ENCODE measurements at places on chromosomes 3 and 15. TPM values are rescaled to one million over a fixed set of nuclear protein-coding genes. Genes with fewer than 3 reads are reported as not detected.

Gene ASB14
- not detected for total RNA-seq

GRCh38 chr3:25728101-25728500 is 55.1 kb downstream of the NGLY1 start:
- H3K27ac ChIP-seq: no peak overlapping the region
- no peak overlapping the region for H3K4me3 ChIP-seq
- H3K4me1 ChIP-seq: peaks cover 14% of the 10 kb centered on the region
- peaks cover 10% of the 10 kb centered on the region for H3K36me3 ChIP-seq
- DNase-seq: no peak

GRCh38 chr3:10335190-10335738 is 14.4 kb upstream of the SEC13 start:
- no peak overlapping the region for H3K27ac ChIP-seq
- peaks cover 24% of the 10 kb centered on the region for H3K27me3 ChIP-seq
- no peak overlapping the region for H3K4me3 ChIP-seq
- H3K4me1 ChIP-seq: peaks cover 11% of the 10 kb centered on the region
- DNase-seq: no peak
- H3K36me3 ChIP-seq: no peaks in the 10 kb centered on the region

Gene MORC1
- total RNA-seq: not detected

Gene BCL2A1
- not detected for total RNA-seq

GRCh38 chr3:128071771-128072453 is 19.7 kb downstream of the SEC61A1 start:
- no peak overlapping the region for H3K27ac ChIP-seq
- H3K4me1 ChIP-seq: peaks cover 5% of the 10 kb centered on the region
- no peak for DNase-seq
- peaks cover 12% of the 10 kb centered on the region for H3K36me3 ChIP-seq
- H3K4me3 ChIP-seq: no peak overlapping the region
- peaks cover 6% of the 10 kb centered on the region for H3K27me3 ChIP-seq

Gene GOLGA8A
- total RNA-seq: 160 TPM

- no peaks in the 10 kb centered on the region for H3K36me3 ChIP-seq
- H3K4me1 ChIP-seq: peaks cover 2% of the 10 kb centered on the region
- H3K27ac ChIP-seq: no peak overlapping the region
- no peak for DNase-seq
These were observed 354.5 kb upstream of the KCNMB2 start for GRCh38 chr3:178181784-178182183.

- H3K27ac ChIP-seq: no peak overlapping the region
- H3K36me3 ChIP-seq: no peaks in the 10 kb centered on the region
- H3K4me1 ChIP-seq: peaks cover 4% of the 10 kb centered on the region
- peak overlapping the region; percentile 78 for H3K4me3 ChIP-seq
- DNase-seq: no peak
These were observed 31.3 kb upstream of the RAB6B start for GRCh38 chr3:133926736-133927539.

Gene ARRDC4
- 12.1 TPM for total RNA-seq

DNA sequence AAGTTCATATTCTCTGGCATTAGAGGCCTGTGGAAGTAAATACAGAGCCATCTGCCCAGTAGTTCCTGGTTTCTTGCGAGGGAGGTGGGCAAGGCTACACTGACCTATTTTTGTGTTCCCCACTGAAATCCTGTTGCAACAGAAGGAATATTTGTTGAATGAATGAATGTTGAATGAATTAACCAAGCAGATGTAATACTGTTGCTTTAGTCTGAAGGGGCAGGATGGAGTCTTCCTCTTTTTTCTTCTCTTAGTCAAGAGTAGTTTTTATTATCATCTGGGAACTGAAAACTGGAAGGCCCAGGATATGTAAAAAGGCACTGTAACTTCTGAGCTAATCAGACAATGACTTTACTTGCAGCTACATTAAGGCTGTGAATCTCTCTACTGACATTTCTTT is 17.1 kb downstream of the BLOC1S6 start:
- H3K27ac ChIP-seq: no peak overlapping the region
- no peak overlapping the region for H3K4me3 ChIP-seq
- H3K36me3 ChIP-seq: peaks cover 15% of the 10 kb centered on the region
- DNase-seq: no peak
- peaks cover 1% of the 10 kb centered on the region for H3K4me1 ChIP-seq
- no peaks in the 10 kb centered on the region for H3K27me3 ChIP-seq

DNA sequence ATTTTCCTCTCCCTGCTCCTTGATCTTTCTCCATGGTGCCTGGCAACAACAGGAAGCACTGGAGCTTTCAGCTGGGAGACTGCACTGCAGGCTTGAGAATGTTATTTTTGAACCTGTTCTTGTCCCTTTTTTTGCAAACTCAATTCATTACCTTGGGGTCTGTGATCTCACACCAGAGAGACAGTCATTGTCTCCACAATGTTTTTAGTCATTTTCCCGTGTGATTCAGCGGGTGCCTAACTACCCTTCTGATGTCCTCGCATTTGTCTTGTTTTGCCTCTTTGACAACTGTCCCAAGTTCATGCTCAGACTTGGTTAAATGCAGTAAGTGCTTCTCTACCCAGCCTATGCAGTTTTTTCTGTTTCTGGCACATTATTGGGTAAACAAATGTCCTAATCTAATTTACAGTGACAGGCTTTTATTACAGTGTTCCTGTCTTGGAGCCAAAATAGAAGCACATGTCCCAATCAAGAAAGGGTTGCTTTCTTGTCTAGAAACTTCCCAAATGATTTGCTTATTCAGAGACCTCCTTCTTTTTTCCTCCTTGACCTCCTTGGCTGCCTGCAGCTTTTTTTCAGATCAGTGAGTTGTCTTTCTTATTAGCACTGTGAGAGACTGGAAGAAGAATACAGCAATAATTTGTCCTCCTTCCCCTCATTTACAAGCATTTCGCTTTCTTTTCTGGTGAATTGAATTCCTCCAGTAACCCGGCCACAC is 162.4 kb downstream of the NSUN3 start:
- peaks cover 6% of the 10 kb centered on the region for H3K4me1 ChIP-seq
- no peaks in the 10 kb centered on the region for H3K36me3 ChIP-seq
- no peak overlapping the region for H3K4me3 ChIP-seq
- H3K27ac ChIP-seq: peak overlapping the region; percentile 14
- no peaks in the 10 kb centered on the region for H3K27me3 ChIP-seq

- no peaks in the 10 kb centered on the region for H3K36me3 ChIP-seq
- H3K4me1 ChIP-seq: peaks cover 20% of the 10 kb centered on the region
- H3K27me3 ChIP-seq: peaks cover 2% of the 10 kb centered on the region
- no peak overlapping the region for H3K4me3 ChIP-seq
- DNase-seq: no peak
- H3K27ac ChIP-seq: peak overlapping the region; percentile 39
These were observed 70.4 kb downstream of the HES1 start for GRCh38 chr3:194206320-194206719.

- H3K4me1 ChIP-seq: peaks cover 9% of the 10 kb centered on the region
- no peaks in the 10 kb centered on the region for H3K27me3 ChIP-seq
- no peak overlapping the region for H3K27ac ChIP-seq
- no peak for DNase-seq
- peaks cover 26% of the 10 kb centered on the region for H3K36me3 ChIP-seq
- no peak overlapping the region for H3K4me3 ChIP-seq
These were observed 4.8 kb upstream of the TCF12 start for GRCh38 chr15:56913670-56914069.

DNA sequence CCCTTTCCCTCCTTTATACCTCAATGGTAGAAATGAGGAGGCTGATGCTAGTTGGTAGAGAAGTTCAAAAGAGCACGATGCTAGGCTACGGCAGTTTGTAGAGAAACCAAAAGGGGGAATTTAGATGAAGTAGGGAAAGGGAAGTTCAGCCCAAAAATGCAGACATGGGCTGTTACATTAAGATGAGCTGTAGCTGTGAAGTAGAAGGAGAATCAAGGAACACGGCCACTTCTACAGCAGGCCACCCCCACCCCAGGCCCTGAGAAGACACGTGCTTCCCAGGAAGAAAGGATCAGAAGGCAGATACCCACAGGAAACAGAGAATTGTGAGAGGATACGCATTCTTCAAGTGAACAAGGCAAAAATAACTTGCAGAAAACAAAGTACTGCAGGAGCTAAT is 2.1 kb upstream of the PARP14 start:
- H3K36me3 ChIP-seq: no peaks in the 10 kb centered on the region
- no peak overlapping the region for H3K27ac ChIP-seq
- H3K4me1 ChIP-seq: peaks cover 16% of the 10 kb centered on the region
- H3K27me3 ChIP-seq: peaks cover 7% of the 10 kb centered on the region
- no peak for DNase-seq

Gene HESX1
- total RNA-seq: 0.96 TPM

DNA sequence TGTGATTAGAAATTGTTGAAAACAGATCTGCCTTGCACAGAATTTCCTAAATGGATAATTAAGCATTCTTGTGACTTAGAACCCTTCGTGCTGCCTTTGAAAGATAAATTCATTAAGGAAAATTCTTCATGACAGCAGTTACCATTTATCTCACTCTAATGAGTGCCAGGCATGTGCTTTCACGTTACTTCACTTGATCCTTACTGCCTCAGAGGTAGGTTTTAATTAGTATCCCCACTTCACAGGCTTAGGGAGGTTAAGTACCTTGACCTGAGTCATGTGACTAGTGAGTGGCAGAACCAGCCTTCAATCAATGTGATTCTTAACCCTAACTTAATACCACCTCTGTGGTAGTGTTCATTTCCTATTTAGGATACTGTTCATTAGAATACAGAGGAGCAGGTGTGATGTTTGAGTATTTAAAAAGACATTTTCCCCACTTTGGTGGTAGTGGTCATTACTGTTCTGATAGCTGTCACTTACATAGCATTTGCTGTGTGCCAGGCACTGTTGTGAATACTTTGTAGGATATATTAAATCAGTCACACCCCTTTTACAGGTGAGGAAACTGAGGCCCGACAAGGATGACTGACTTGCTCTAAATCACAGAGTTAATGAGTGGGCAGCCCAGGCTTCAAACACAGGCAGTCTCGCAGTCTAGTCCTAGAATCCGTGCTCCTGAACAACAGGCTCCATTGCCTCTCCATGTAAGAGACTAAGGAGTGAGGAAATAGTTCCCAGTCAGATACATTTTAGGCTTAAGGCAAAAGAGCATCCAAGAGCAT is 57.9 kb downstream of the RLBP1 start:
- no peak overlapping the region for H3K27ac ChIP-seq
- H3K36me3 ChIP-seq: peaks cover 4% of the 10 kb centered on the region
- no peak overlapping the region for H3K4me3 ChIP-seq
- no peak for DNase-seq

Gene ECT2
- 45.4 TPM for total RNA-seq

DNA sequence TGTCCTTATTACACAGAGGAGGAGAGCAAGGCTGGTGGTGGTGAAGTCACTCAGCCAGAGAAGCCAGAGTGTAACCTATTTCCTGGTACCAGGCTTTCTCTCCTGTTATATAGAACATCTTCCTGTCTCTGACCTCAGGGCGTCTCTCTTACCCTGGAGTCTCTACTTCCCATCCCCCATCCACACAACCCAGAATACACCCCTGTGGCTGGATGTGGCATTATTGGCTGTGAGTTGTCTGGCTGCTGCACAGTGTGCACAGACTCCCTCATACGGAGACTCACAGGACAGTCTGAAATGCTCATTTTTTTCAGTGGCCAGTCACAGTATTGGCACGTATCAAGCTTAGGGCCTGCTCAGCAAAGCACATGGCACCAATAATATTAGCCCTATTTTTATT is 8.6 kb downstream of the PODXL2 start:
- no peaks in the 10 kb centered on the region for H3K27me3 ChIP-seq
- H3K4me3 ChIP-seq: no peak overlapping the region
- no peaks in the 10 kb centered on the region for H3K4me1 ChIP-seq
- H3K36me3 ChIP-seq: no peaks in the 10 kb centered on the region

DNA sequence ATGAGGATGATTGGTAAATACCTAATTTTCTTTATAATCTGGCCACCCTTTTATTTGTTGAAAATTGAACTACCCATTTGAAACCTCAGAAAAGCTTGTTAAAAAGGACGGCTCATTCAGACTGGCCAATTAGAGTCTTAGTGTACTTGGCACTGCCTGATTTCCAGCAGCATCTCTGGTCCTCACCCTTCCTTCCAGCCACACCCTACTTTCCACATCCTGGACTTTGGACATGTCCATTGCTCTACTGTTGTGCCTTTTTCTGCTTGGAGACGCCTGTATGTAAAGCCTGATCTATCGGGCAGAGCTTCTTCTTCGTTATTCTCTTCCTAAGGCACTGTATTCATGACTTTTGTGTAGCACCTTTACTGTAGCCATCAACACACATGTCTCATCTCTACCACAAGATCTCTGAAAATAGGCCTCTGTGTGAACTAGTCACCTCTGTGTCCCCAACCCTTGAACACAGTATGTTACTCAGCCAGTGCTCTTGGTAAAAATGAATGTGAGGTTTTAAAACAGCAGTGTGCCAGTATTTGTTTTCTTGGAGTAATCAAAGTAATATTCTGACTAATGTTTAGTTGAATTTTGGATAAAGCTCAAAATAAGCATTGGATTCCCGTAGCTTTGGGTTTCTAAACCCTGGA is 6.8 kb downstream of the RBM5 start:
- peak overlapping the region; percentile 17 for H3K27ac ChIP-seq
- H3K4me1 ChIP-seq: peaks cover 6% of the 10 kb centered on the region
- H3K4me3 ChIP-seq: no peak overlapping the region
- peaks cover 46% of the 10 kb centered on the region for H3K36me3 ChIP-seq

GRCh38 chr15:73845907-73846306 is 27.5 kb upstream of the TBC1D21 start:
- no peaks in the 10 kb centered on the region for H3K36me3 ChIP-seq
- H3K4me1 ChIP-seq: no peaks in the 10 kb centered on the region
- H3K27ac ChIP-seq: no peak overlapping the region
- peaks cover 22% of the 10 kb centered on the region for H3K27me3 ChIP-seq
- DNase-seq: no peak

Gene GNAT1
- 0.91 TPM for total RNA-seq

- H3K27me3 ChIP-seq: no peaks in the 10 kb centered on the region
- peaks cover 51% of the 10 kb centered on the region for H3K4me1 ChIP-seq
These were observed 162.5 kb downstream of the FNDC3B start for GRCh38 chr3:172201870-172202236.

- no peak for DNase-seq
- H3K27me3 ChIP-seq: peaks cover 15% of the 10 kb centered on the region
- no peak overlapping the region for H3K27ac ChIP-seq
- H3K4me1 ChIP-seq: no peaks in the 10 kb centered on the region
These were observed 61.3 kb upstream of the TAMM41 start for GRCh38 chr3:11907667-11908660.

GRCh38 chr15:59349680-59350420 is 22.8 kb downstream of the MYO1E start:
- no peak overlapping the region for H3K27ac ChIP-seq
- H3K36me3 ChIP-seq: peaks cover 1% of the 10 kb centered on the region
- no peak for DNase-seq
- H3K4me3 ChIP-seq: no peak overlapping the region

DNA sequence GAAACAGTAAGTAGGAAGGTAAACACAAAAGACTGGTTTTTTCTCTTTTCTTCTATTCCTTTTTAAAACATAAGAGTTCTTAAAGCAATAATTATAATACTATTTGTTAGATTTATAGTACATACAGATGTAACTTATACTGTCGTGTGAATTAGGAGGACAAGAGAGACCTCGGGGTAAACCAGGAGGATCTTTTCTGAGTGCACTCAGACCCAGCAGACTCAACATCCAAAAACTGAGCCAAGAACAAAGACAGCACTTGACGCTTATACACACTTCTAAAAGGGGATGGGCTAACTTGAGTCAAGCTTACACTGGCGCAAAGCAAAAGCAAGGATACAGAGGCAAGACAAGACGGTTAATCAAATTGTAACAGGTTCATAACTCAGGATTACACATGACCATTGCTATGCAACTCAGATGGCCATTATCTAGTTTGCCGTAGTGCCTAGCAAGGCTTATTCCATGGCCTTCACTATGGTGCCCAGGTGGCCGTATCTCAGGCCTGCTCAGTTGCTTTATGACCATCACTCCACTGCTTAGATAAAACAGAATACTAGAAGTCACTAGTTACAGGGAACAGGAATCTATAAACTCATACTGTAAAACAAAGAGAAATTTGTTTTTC is 18.6 kb downstream of the MTHFS start:
- peaks cover 2% of the 10 kb centered on the region for H3K4me1 ChIP-seq
- H3K27ac ChIP-seq: no peak overlapping the region

All from progenitor cell of endocrine pancreas (in vitro differentiated cells).